ENCODE measurements at places on chromosomes 1 and 21. TPM values are rescaled to one million over a fixed set of nuclear protein-coding genes. Genes with fewer than 3 reads are reported as not detected.

GRCh38 chr1:200445213-200445612 is 35.4 kb upstream of the ZNF281 start:
- no peak for DNase-seq

DNA sequence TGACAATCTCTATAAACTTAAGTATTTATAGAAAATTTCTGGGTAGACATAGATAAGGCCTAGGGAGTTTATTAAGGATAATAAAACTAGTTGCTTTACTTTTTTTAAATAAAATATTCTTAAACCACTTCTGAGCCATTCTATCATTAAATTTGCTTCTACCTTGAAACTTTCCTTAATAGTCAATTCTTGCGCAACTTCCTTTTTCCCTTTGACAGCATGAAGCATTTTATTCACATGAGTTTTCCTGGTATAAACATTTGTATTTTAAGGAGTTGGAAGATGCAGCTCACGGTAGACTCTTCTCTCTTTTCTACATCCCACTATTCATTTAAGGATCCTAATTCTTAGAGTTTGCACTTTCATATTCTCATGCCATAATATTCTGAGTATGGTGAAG is 75.8 kb upstream of the DPH5 start:
- no peak for DNase-seq

DNA sequence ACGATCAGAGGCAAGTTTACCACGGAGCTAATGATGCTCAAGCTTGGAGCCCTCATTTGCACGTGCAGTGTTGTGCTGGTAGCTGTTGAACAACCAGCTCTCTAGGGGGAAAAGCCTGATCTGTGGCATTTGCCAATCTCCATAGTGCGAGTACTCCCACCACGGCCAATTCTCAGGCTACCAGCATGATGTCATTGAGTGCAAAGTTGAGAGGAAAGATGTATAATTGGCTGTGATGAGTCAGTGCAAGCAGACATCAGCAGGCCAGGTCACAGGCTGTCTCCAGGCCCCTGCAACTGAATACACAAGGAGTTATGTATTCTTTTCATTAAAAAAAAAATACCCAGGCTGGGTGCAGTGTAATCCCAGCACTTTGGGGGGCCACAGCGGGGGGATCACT is 233.1 kb upstream of the VAMP3 start:
- DNase-seq, result no peak

DNA sequence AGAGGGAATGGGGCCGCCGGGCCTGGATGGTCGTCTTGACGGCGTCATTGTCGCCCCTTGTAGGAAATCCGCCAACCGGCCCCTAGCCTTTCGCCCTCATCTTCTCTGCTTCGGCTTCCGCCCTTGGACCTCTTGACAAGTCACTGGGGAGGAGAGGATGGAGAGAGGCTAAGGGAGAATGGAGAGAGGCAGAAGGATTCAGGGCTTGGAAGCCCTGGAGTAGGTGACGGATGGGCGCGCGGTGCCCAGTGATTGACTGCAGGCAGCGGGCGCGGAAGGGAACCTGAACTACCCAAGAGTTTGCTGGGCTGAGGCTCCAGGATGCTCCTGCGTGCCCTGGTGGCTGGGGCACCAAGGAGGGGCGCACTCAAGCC is 651 bp downstream of the PDE4B start:
- no peak for DNase-seq

- DNase-seq, result no peak
These were observed 36.2 kb upstream of the DUSP10 start for GRCh38 chr1:221778125-221778524.

Gene KTI12
- polyA plus RNA-seq, result 9.8 TPM

Data from AG04450 (cell line).